ENCODE measurements at places on chromosomes 12 and 14.

DNA sequence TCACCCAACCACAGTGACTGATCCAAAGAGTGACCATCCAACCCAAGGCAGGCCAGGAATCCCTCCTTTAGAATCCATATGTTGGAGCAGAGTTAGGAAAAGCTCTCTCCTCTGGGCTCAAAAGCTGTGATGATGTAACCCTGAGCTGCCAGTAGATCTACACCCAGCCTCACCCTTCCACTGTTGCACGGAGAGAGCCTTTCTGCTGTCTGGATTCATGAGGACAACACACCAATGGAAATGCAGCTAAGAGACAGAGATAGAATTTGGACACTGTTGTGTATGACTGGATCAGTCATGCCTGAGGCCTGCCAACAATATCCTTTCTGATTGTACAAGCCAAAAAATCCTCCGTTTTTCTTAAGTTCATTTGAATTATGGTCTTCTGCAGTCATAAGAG lies 4.4 kb upstream of the OR6J1 start:
- no peak for DNase-seq

GRCh38 chr14:90567991-90568390 lies 171.2 kb downstream of the CALM1 start:
- DNase-seq = no peak

DNA sequence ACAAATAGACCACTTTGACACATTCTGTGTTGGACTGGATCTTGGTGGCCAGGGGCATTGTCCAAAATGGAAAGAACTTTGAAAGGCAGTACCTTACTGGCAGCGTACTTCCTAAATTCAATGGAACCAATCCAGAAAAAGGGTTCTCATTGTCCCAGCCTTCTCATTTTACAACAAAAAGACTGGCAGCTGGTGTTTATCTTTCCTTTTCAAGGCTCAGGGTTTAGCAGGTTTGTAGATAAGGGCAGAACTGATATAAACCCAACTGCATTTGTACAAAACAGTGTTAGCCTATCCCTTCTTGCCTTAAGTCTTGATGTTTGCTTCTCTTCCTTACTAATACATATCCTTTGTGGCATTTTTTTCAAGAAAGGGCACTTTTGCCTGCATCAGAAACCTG lies 7.7 kb downstream of the THAP2 start:
- DNase-seq = no peak

GRCh38 chr12:129381715-129382114 lies 522.1 kb downstream of the TMEM132D start:
- no peak for DNase-seq

DNA sequence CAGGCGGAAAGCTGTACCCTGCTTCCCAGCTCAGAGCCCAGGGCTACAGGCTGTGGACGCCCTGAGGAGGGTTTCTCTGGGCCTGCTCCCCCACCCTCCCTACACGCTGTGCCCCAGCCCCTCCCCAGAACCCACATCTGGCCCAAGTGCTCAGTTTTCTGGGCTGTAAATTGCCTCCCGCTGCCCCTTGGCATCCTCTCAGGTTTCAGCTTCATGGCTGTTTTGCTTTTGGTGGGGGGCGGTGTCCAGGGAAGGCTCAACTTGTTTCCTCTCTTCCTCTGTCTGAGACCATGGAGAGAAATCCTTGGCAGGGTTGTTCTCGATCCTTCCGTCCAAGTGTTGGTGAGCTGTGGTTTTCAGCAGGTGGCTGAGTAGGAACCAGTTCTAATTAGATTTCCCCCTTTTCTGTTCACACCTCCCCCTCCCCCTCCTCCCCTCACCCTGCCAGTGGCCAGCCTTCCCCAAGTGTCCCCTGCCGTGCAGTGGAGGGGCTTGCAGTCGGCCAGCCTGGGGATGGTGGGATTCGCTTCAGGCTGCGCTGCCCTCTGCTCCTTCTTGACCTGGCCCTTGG lies 61.8 kb downstream of the TSPAN9 start:
- no peak for DNase-seq

GRCh38 chr14:65239143-65239937 lies 137.0 kb upstream of the MAX start:
- no peak for DNase-seq

- no peak for DNase-seq
These were observed 17.7 kb upstream of the HNF1A start for GRCh38 chr12:120960657-120961056.

DNA sequence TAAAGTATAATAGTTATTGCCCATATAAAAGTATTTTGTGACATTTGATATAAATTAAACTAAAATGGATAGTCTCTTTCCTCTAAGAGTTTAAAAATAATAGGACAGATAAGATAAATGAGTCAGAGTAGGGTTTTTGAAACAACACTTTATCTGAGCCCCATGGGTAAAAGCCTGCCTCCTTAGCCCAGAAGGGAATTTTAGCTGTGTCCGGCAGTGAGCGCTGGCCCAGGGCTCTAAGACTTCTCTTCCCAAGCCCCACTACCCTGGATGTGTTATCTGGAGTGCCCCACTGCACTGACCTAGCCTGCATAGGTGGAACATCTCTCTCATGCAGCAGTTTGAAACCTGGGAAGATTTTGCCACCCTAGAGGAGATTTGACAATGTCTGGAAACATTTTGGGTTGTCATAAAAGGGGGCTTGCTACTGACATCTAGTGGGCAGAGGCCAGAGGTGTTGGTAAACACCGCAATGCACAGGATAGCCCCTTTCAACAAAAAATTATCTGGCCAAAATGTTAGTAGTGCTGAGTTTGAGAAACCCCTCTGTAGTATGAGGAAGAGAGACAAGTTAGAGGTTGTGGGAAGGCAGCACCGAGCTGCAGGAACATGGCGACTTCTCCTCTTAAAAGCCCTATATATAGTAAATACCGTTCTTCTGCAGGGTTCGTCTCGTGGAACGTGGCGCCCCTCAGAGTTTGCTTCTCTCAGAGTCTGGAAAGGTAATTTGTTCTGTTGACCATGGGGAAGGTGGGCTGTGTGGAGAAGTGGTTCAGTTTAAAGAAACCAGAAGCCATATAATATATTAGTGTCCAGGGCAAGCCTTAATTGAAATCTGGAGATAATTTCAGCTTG lies 29.3 kb upstream of the ATF1 start:
- peak; percentile 63 for DNase-seq

GRCh38 chr12:57380300-57380699 lies 50.5 kb downstream of the R3HDM2 start:
- no peak for DNase-seq

- no peak for DNase-seq
These were observed 125.0 kb downstream of the PIWIL1 start for GRCh38 chr12:130462558-130463274.

- DNase-seq = no peak
These were observed 73.5 kb downstream of the LIN7A start for GRCh38 chr12:80864046-80864735.

DNA sequence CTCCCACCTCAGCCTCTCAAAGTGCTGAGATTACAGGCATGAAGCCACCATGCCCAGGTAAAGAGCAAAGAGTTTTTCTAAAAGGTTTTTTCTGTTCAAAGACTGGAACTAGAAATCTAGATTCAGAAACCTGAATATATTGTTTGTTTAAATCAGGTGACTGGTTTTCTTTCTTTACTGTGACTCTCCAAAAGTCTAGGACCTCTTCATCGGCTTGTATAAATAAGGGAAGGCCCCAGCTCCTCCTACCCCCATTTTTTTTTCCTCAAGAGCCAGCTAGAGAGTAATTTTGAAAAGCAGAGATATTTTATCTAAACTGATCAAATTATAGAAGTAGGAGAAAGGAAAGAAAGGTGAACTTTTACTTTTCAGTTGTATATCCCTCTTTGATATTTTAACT lies 48.0 kb downstream of the TMEM116 start:
- no peak for DNase-seq

DNA sequence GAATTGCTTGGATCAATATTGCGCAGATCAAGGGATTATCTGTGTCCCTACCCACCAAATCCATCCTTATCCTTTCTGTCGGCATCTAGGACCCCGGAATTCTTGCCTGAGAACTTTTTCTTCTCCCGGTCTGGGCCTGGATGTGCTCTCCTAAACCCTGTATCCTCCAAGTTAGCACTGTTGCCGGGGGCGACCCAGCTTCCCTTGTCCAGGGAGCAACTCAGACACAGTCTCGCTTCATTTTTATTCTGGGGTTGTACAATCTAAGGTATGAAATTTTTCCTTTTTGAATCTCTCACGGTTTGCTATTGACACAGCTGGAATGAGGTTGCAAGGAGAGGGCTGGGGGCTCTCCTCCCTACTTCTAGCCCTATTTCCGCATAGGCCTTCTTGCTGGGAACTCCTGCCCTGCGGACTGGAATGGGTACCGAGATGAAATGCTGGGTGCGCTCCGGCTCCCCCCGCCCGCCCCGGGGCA lies 403 bp upstream of the PNP start:
- no peak for DNase-seq
